ENCODE measurements at places on chromosomes 4 and X.

- no peak for DNase-seq
Measured at GRCh38 chr4:27490315-27490714, 629.7 kb downstream of the STIM2 start.

DNA sequence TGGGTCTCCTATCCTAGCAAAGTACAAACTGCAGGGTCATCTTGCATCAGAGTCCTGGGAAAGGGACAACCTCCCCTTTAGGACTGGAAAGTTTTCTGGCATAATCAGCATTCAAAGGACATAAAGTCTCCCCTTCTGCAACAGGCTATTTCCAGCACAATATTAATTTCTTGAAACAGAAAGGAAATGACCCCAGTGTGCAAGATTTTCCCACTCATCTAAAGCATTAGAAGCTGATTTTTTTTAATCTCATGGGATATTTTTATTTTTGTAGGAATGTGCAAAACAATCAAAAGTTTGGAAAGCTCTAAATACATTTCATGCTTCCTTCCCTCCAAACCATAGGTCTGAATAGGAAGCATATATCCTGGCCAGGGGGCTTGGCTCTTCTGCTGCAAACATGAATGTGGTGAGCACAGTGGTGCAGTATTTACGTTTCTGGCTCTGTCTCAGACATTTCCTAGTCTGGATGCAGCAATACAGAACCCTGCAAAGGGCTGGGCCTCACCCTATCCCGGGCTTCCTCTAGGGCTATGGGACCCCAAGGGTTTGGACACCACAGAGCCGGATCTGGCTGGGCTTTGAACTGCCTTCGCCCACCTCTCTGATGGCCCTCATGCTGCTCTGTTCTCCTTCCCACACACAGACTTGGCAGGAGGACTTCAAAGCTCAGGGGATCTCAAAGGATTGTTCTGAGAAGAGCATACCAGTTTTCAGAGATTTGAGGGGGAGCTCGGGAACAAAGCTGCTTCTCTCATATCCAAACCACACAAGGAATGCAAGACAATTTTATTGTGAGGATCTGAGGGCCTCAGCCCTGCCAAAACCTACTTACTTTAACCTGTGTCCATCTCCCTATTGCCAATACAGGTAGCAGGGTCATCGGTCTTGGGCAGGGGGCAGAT is 64.9 kb downstream of the POLR2B start:
- DNase-seq, result no peak

GRCh38 chr4:159070742-159071141 is 32.1 kb upstream of the RAPGEF2 start:
- no peak for DNase-seq

DNA sequence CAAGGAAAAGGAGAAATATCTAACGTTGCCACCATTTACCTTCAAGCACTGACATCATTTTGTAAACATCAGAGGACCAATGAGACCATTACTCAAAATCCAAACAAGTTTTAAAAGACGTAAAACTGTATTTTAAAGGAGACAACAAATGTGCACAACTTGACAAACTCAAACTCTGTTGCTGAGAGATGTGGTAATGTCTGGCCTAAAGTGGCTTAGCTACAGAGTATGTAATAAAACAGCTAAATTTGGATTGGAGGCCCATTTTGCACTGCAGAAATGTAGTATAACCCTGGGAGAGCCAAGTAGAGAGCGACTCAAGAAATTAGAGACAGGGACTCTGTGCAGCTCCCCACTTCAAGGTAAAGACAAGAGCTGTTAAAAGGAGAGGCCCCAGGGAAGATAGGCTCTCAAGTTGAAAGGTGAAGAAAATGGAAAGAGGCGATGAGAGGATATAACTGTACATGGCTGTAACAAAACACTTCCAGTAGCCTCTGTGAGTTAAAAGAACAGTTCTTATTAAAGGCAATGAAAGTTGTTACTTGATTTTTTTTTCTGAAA is 20.3 kb downstream of the UNC5C start:
- no peak for DNase-seq

DNA sequence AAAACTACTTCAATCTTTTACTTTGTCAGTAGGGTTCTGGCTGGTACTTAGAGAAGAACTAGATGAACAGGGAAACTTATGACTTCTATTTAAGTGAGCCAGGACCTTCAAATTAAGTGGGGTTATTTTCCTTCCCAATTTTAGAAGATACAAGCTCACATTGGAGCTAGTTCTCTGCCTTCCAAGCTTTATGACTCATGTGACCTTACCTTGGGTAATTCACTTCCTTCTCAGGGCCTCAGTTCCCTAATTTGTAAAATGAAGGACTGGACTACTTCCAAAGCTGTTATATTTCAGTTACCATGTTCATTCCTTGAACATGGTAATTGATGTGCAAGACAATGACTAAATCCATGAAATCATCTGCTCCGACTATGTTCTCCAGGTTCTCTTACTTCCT is 32.0 kb upstream of the DCX start:
- no peak for DNase-seq

GRCh38 chr4:169212981-169213380 is 57.8 kb downstream of the SH3RF1 start:
- no peak for DNase-seq

DNA sequence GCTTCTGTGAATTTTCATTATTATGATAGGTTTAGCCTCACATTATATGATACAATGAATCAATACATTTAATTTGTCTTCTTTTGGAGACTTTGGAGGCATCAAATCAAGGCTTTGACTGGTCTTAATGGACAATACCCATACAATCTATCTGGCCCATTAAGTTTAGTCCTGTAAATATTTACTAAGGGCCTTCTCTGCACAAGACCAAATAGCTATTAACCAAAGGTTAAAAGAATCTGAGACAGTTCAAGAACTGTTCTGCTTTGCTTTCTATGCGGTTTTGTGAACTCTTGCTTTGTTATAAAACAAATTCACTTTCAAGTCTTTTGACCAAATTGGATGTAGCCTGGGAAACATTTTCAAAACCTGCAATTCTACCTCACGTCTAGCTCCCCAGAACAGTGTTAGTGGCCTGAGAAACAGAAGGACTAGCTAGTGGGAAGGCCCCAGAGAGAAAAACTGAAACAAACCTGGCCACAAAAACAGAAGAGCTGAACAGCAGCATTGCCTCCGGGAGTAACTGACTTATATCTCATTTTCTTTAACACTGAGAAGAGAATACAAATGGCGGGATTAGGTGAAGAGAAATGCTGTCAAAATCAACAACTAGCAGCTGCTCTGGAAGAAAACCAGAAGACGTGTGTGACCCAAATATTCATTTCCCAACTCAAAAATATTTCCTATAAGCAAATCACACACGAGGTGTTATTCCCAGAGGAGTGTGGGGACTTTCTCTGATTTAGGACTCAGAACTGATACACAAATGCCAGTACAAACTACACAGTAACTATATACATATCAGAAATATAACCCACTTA is 548 bp downstream of the TLR1 start:
- no peak for DNase-seq

GRCh38 chrX:123860983-123861382 is 1.1 kb downstream of the XIAP start:
- DNase-seq, result no peak

- DNase-seq, result no peak
Measured at GRCh38 chrX:13692771-13693231, 3.9 kb downstream of the RAB9A start.

GRCh38 chr4:110637408-110638088 is 14.7 kb upstream of the PITX2 start:
- no peak for DNase-seq

DNA sequence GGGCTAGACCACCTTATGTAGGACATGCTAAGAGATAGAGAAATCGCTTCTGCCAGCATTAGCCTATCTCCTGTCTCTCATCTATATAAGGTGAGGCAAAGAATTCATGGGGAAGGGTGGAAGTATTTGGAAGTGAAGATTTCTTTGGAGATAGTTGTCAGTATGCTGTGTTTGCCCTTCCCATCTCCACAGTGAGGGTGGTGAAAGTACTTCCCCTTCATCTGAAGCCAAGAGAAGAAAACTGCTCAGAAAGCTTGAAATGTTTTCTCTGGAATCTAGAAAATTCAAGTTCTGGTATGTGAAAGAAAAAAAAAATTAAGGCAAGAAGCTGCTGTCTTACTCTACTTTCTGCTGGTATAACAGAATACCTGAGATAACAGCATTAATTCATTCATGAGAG is 12.3 kb upstream of the ADH5 start:
- DNase-seq, result no peak

DNA sequence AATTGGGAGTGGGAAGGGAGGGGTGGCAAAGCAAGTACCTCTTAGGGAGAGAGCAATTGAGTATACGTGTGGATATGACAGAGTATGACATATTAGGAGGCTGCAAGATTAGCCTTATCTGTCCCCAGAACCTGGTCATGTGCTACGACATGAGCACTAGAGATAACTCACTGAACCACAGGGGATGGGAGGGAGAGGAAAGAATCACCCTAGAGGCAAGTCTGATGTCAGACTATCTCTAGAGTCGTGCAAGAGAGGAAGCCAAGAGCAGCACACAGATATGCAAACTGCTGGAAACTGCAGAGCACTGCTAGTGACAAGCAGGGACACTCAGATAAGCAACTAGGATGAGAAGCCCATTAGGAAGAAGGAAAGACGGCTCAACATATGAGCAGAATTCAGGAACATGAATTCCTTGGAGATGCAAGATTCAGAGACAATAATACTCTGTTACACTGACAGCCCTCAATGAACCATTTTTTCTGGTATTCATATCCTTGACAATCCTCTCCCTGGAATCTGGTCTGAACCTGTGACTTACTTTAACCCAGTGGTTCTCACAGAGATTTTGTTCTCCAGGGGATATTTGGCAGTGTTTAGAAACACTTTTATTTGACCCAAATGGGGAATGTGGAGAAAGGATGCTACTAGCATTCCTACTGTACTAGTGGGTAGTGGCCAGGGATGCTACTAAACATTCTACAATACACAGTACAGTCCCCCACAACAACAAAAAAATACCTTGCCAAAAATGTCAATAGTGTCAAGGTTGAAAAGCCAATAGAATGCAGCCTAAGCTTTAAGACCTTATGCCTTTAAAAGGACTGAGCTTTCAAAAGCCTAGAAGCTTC is 84.0 kb upstream of the BMP2K start:
- no peak for DNase-seq

GRCh38 chr4:156293657-156294297 is 340.1 kb upstream of the CTSO start:
- no peak for DNase-seq

All from activated T-helper 1 cell treated with anti-CD3 and anti-CD28 coated beads, Interleukin-2, amount 50 U/mL, for 16 hours (primary cell).